ENCODE measurements at places on chromosomes 5 and 9. TPM values are rescaled to one million over a fixed set of nuclear protein-coding genes. Genes with fewer than 3 reads are reported as not detected.

AGGF1 gene
- total RNA-seq, result 10.6 TPM

GRCh38 chr9:75992482-75993206 lies 102.2 kb downstream of the PCSK5 start:
- DNase-seq, result no peak

DNA sequence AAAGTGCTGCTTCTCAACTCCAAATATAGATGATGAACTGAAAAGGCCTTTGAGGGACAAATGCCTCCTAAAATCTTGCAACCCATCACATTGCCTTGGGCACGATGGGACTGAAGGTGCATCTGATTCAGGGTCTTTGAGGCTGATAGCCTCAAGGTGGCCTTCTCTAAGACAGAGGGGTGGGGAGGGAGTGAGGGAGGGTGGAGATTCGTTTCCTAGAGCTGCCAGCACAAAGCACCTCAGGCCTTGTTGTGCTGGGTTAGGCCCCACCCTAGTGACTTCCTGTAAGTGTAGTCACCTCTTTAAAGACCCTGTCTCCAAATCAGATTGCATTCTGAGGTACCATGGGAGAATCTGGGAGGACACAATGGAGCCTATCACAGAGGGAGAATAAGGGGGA lies 57.1 kb downstream of the BARX1 start:
- no peak for DNase-seq

- DNase-seq, result no peak
Observed at GRCh38 chr5:5421149-5421960, 1.1 kb upstream of the ICE1 start.

DNA sequence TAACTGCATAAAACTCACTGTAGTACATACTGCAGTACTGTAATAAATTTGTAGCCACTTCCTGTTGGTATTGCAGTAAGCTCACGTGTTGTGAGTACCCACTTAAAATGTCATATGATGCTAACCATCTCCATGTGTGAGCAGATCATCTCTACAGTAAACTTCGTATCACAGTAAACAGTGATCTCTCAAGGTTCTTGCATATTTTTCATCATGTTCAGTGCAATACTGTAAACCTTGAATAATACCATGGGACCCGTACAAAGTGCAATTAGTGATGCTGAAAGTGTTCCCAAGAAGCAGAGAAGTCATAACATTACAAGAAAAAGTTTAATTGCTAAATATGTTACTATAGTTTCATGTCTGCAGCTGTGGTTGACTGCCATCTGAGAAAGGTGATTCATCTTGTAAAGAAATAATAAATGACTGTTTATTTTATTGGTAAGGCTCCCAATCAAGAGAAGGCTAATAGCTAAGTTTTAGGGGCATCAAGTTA lies 253.8 kb upstream of the POU5F2 start:
- DNase-seq, result no peak

DNA sequence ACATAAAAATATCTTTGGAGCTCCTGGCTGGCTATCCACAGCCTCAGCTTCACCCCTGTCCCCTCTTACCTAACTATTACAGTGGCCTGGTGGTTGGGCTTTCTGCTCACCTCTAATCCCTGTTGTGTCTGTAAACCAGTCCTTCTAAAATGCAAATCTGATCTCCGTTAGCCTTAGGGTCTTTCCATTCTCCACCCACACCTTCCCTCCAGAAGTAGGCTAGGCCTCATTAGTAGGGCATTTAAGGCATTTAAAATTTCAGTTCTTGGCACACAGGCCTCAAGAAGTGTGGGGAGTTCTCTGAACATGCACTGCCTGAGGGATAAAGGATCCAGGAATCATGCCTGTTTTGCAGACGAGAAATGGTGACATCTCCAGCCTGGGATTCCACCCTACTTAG lies 26.4 kb upstream of the STC2 start:
- DNase-seq, result no peak
